ENCODE measurements at places on chromosomes 16 and 17. TPM values are rescaled to one million over a fixed set of nuclear protein-coding genes. Genes with fewer than 3 reads are reported as not detected.
A peak's percentile ranks its signal among the peaks of the same experiment; 100 is the strongest.

- no peak for DNase-seq
Observed at GRCh38 chr16:85245307-85246172, 133.3 kb upstream of the CIBAR2 start.

Gene LGALS9B
- total RNA-seq = not detected

DNA sequence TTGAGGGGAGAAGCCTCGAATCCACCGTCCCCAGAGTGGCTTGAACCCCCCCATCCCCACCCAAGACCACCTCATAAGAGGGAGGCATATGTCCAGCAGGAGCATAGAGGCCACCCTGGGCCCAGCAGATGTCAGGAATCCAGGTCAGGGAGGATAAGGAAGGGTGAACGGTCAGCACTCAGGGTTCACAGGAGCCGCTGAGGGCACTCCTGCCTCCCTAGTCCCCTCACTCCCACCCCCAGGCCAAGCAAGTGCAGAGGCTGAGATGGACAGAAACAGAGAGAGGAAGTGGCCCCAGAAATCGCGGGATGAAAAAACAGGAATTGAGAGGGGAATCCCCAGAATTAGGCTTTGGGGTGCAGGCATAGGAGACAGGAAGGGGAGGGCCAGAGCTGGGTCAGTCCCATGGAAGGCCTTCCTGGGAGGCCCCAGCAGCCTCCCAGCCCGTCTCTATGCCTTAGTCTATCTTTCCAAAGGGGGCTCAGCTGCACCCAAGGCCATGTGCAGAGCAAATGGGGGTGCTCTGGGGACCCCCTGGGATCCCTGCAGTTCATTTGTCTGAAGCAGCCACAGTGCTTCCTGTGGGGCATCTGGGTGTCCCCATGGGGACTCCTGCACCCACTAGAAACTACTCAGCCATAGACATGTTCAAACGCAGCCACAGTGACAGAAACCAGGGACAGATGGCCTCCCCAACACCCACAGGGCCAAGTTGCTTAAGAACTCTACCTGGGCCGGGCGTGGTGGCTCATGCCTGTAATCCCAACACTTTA lies 1.7 kb downstream of the CMTM3 start:
- DNase-seq = no peak

DNA sequence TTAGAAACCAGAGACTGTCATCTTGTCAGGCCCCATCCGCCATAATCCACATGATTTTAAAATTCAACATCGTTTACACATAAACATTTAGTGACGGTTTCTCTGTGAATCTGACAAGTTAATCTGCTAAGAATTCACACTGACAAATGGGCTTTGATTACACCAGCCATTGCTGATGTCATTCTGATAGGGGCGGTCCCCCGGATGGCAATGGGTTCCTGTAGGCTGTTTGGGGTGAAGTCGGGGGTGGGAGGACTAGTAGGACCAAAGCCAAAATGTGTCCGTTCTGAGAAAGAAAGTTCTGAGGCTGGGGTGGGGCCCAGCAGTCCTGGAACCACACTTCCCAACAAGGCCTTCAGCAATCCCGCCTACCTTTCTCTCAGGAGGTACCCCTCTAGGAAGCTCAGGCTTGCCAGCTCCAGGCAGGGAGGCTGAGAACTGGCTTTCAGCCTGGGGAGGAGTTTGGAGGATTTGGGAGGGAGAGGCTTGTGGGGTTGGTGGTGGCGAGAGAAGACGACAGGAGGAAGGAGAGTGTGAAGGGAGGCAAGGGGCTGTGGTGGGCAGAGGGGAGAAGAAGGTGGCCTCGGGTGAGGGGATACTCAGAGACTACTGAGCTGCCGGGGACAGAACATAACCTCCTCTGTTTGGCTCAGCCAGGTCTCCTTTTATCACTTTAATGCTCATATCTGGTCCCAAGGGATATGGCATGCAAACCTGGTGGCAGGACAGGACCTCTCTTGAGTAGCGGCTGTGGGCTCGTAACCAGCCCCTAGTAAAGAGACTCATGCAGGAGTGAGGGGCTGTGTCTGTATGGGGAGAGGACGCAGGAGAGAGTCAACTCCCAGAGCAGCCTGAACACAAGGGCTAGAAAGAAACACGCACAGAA lies 8.6 kb downstream of the HIC1 start:
- no peak for DNase-seq

DNA sequence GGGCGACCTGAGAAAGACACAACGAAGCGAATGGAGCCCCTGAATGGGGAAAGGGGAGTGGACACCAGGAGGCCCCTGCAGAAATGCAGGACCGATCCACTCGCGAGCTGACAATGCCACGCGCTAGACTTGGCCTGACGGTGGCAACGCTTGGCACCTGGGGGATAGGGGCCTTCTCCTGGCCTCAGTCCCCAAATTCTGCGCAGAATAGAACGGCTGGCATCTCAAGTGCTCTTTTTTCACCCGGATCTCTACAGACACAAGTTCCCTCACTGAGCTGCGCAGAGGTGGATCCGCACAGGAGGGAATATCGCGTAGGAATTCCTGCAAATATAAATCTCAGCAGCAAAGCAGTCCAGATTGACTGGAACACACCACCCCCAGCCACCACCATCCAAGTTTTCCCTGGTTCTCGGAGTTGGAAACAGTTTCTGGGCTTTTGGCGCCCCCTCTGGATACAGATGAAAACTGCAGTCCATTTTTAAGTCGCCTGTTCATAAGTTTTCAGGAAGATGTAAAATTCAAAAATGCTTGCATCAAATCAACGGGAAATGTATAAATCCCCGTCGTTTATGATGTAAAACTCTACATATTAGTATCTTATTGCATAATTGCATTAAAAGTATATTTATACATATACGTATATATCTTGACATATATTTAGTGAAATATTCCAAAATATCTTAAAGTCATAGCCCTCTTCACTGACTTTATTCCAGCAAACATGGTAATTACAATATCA lies 2.3 kb upstream of the SOX9 start:
- no peak for DNase-seq

GRCh38 chr17:45812102-45812501 lies 28.0 kb downstream of the CRHR1 start:
- DNase-seq = no peak

DNA sequence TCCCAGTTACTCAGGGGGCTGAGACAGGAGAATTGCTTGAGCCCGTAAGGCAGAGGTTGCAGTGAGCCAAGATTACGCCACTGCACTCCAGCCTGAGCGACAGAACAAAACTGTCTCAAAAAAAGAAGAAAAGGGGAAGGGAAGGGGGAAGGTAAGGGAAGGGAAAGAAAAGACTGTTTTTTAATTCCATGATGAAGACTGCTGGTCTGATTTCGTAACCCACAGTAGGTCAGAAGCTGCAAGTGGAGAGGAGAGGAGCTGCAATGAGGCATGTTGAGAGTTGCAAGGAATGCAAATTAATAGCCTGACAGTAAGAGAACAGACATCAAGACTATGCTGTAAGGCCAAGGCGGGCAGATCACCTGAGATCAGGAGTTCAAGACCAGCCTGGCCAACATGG lies 33.3 kb downstream of the HELZ start:
- DNase-seq = no peak

- no peak for DNase-seq
Observed at GRCh38 chr17:1908699-1909309, 79.0 kb downstream of the RPA1 start.

Gene GPR179
- total RNA-seq = 0.56 TPM

Gene GRB7
- 0.46 TPM for total RNA-seq

Gene ANKFN1
- total RNA-seq = not detected

- DNase-seq = peak; percentile 51
Observed at GRCh38 chr17:19309701-19310100, 52.8 kb downstream of the B9D1 start.

DNA sequence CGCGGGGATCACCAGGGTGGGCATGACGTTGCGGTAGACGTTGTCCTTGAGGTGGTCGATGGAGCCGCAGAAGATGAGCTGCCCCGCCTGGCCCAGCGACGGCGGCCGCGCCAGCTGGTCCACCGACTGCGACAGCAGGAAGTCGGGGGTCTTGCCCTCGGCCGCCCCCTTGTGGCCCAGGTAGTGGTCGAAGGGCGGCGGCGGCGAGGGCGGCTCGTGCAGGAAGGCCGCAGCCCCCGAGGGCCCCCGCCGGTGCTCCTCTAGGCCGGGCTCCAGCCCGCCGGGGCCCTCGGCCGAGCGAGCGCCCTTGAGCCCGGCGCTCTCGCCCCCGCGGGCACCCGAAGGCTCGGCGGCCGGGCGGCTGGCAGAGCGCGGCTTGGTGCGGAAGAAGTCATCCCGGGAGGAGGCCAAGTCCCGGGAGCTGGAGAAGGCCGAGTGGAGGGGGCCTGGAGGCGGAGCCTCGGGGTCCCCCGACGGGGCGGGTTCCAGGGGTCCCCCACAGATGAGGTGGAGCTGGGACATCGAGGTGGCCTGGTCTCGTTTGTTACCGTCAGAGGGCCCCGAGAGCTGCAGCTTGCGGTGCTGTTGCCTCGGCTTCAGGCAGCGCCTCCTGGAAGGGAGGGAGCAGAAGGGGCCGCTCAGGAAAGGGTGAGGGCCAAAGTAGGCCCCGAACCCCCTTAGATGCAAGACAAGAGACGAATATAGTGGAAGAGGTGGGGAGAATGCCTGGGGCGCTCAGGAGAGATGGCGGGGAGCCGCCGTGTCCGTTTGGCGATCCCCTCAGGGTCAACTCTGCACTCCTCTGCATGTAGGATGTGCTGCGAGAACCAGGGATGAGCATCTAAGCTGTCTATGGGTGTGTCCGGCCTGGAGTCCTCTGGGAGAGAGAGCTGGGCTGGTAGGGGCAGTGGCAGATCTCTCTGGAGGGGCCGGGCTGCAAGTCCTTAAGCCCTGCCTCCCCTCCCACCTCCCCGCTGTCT lies 8.8 kb downstream of the FAM171A2 start:
- no peak for DNase-seq

Gene OR1F1
- not detected for total RNA-seq

- no peak for DNase-seq
Observed at GRCh38 chr17:42913522-42913921, 12.9 kb downstream of the G6PC1 start.

DNA sequence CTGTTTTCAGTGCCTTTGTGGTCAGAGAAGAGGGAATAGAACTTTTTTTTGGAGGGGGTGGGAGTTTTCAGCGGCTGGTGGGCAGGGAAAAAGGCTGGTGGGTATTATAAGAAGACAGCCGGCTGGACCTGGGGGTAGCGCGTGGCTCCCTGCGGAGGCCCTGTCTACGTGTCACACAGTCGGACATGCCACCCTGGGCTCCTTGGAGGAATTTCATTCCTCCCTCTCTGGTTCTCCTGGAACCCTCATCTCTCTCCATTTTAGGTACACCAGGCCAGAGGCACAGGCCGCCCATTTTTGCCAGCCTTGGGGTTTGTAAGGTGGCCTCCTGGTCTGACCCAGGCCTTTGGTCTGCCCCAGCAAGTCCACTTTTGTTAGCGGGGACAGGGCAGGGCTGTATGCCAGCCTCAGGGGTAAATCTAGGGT lies 908 bp downstream of the FKBP10 start:
- DNase-seq = no peak

- DNase-seq = no peak
Observed at GRCh38 chr17:33261820-33262219, 31.3 kb downstream of the ASIC2 start.

Gene MMP15
- 12.0 TPM for total RNA-seq

- no peak for DNase-seq
Observed at GRCh38 chr17:63350364-63350763, 95.7 kb downstream of the CYB561 start.
